Activated naive CD4-positive, alpha-beta T cell treated with Interleukin-2 at 50 U/mL for 16 hours (primary cell): ENCODE measurements at places on chromosomes 16 and 17.

DNA sequence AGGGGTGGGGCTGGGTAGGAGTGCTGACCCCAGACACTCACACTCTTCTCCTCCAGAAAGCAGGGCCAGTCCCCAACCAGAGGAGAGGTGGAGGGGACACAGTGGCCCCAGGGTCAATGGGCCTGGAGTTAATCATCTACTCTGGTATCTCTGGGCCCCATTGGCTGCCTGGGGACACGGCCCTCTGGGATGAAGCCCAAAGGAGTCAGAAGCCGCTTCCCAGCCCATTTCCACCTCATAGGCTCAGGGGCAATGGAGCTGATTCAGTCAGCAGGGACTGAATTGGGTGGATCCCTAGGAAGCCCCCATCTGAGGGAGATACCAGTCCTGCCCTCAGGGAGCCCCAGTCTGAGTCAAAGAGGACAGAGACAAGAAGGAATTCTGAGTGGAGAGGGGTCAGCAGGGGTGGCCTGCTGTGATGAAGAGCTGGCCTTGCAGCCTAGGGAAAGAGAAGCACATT lies 2.9 kb upstream of the NAGS start:
- no peak for DNase-seq

GRCh38 chr17:13365331-13365730 lies 236.4 kb downstream of the HS3ST3A1 start:
- no peak for DNase-seq

- DNase-seq, result no peak
Measured at GRCh38 chr16:3180445-3180878, 7.5 kb upstream of the OR1F1 start.

DNA sequence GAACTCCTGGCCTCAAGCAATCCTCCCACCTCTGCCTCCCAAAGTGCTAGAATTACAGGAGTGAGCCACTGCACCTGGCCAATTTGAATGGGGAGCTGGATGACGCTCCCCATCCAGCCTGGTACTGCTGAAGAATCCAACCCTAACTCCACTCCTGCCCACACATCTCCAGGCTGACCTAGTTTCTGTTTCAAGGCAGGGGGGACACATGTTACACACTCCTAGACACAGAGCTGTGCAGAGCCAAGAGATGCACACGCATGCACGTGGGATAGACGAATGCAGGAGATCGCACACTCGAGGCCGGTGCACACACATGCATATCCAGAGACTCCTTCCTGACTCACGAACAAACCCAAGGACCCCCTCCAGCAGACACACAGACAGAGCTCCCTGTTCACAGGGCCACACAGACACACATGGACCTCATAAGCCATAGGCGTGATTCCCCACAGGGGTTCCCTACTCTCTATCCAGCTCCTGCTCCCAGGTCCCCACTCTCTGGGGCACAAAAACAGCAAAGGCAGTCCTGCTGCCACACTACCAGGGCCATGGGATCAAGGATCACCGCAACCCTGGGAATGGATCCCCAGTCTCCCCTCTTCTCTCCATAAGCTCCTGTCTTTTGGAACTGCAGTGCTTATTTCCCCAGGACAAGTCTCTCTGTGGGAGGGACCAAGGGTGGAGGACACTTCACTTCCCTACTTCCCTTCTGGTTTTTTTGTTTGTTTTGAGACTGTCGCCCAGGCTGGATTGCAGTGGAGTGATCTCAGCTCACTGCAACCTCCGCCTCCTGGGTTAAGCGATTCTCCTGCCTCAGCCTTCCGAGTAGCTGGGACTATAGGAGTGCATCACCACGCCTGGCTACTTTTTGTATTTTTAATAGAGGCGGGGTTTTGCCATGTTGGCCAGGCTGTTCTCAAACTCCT lies 14.4 kb downstream of the EPOP start:
- no peak for DNase-seq

- peak; percentile 21 for DNase-seq
Measured at GRCh38 chr17:37774504-37774903, 29.6 kb upstream of the HNF1B start.

GRCh38 chr17:75370286-75370915 lies 35.1 kb downstream of the GRB2 start:
- DNase-seq, result no peak

DNA sequence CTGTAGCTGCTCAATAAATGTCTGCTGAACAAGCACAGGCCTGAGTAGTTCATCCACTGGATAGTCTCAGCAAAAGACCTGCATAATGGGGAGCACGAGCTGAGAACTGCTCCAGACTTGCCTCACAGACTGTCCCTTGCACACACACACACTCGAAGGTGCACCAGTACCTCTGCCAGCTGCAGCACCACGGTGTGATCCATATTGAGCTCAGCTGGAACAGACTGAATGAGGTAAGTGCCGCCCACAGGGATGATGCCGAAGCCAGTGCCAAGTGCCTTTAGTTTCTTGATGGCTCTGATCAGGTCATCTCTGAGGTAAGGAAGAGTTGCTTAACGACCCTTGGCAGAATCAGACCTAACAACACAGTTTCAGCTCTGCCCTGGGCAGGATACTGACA lies 11.6 kb downstream of the SNF8 start:
- DNase-seq, result no peak

DNA sequence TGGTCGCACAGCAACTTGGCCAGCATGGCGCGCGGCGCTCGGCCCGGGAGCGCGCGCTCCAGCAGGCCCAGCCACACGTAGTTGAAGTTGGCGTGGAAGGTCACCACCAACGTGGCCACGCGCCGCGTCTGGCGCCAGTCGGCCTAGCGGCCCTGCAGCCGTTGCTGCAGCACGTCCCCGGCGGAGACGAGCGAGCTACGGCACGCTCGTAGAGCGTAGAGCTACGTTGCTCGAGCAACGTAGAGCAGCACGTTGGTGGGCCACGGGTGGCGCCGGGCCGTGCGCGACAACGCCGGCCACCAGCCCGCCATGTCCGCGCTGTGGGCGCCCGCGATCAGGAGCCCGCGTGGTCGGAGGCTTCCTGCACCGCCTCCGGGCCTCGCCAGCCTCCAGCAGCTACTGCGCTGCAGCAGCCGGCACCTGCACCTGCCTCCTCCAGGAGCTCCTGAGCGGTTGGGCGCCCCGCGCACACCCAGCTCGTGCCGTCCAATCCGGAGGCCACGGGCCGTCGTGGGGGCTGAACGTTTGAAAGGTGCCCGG lies 13.4 kb upstream of the SULT1A1 start:
- DNase-seq, result peak; percentile 68

GRCh38 chr16:49857423-49858181 lies 1.7 kb upstream of the ZNF423 start:
- DNase-seq, result peak; percentile 36

GRCh38 chr17:979212-979538 lies 401 bp downstream of the NXN start:
- DNase-seq, result no peak

GRCh38 chr16:67268136-67268579 lies 11.2 kb upstream of the PLEKHG4 start:
- no peak for DNase-seq

DNA sequence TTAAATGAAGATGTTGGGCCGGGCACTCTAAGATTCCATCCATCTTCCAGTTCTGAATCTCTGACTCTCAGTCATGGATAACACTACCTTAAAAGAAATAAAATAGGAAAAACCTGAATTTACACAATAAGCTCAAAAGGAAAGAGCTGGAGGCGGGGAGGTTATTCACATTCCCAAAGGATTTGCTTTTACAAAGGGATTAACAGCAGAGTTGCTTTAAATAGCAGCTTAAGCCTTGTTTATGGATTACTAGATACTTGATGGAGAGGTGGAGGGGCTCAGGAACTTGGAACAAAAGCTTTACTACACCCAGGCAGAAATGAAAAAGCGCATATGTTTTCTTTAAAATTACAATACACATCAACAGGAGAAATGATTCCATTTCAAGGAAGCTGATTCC lies 84.5 kb downstream of the XYLT1 start:
- DNase-seq, result no peak

- peak; percentile 56 for DNase-seq
Measured at GRCh38 chr16:2520784-2521531, 787 bp downstream of the AMDHD2 start.

GRCh38 chr16:68978303-68978954 lies 127.0 kb upstream of the HAS3 start:
- no peak for DNase-seq

GRCh38 chr16:87198328-87198832 lies 118.8 kb downstream of the C16orf95 start:
- DNase-seq, result no peak

- no peak for DNase-seq
Measured at GRCh38 chr17:2883544-2884213, 87.4 kb downstream of the RAP1GAP2 start.

DNA sequence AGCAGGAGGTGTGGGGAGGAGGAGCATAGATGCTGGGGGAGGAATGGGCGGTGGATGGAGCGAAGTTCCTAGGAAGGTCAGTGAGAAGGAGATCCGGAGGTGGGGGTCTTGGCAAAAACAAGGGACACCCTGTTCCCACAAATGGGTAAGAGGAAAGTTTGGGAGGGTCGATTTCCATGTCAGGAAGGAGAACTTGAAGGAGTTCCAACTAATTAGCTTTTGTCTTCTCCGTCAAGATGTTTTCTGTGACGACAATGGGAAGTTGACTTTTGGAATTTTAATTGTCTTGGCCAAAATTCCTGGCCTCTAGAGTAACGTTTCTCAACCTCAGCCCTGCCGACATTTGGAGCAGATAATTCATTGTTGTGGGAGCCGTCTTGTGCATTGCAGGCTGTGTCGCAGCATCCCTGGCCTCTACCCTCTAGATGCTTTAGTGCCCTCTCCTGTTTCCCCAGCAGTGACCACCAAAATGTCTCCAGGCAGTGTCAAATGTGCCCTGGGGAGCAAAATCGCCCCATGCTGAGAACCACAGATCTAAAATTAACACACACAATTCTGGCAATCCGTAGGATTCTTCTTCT lies 97.1 kb downstream of the PITPNC1 start:
- DNase-seq, result no peak

DNA sequence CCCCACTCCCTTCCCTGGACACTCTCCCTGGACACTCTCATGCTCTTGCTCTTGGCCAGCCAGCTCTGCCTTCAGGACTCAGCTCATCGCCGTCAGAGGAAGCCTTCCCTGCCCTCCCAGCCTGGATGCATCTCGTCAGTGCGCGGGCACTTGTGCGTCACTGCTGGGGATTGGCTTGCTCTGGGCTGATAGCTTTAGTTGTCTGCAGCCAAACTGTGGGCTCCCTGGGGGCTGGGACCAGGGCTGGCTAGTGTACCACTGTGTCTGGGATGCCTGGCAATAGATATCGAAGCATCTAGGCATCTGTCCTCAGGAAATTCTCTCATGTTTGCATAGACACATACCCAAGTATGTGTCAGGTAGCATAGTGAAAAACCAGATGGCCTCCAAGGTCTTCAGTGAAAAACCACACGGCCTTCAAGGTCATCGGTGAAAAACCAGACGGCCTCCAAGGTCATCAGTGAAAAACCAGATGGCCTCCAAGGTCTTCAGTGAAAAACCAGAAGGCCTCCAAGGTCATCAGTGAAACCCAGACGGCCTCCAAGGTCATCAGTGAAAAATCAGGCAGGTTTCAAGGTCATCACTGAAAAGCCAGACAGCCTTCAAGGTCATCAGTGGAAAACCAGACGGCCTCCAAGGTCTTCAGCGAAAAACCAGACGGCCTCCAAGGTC lies 72.0 kb downstream of the CMIP start:
- DNase-seq, result no peak

DNA sequence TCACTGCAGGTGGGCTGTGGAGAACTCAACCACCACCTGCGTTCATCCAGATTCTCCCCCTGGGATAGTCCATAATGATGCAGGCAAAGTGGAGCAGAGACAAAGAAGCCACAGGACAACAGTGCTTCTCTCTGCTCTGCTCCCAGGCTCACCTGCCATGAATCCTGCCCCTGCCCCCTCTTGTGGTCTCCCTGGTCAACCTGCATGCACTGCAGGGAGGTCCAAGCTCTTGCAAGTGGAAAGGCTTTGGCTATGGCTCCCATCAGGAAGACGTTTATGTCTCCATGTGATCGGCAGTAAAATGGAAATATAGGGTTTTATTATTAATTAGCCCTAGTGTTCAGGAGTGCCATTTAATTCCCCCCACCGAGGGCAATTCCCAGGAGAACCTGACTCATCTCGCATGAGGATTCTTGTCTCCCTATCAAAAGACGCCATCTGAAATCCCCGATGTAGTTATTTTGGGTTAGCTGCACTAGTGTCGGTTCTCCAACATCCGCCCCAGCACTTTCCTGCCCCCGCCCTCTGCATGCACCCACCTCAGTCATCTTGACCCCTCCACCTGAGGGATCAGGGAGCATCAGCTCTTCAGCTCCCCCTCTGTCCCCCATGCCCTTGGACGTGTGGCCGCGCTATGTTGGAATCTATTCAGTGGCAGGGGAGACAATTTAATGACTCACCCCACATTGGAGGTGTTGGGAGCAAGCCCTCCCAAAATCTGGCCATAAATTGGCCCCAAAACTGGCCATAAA lies 91.8 kb downstream of the KCNJ12 start:
- DNase-seq, result no peak

GRCh38 chr16:53061256-53061655 lies 6.5 kb downstream of the CHD9 start:
- no peak for DNase-seq

- DNase-seq, result no peak
Measured at GRCh38 chr16:49833085-49833484, 22.8 kb downstream of the ZNF423 start.

GRCh38 chr17:50613007-50613992 lies 21.4 kb upstream of the ABCC3 start:
- no peak for DNase-seq

- peak; percentile 82 for DNase-seq
Measured at GRCh38 chr17:39200070-39200879, at the start of gene RPL19. TSS of gene RPL19 (plus strand) at chr17:39200283. CDS start at chr17:39200345, 62 bp downstream.

DNA sequence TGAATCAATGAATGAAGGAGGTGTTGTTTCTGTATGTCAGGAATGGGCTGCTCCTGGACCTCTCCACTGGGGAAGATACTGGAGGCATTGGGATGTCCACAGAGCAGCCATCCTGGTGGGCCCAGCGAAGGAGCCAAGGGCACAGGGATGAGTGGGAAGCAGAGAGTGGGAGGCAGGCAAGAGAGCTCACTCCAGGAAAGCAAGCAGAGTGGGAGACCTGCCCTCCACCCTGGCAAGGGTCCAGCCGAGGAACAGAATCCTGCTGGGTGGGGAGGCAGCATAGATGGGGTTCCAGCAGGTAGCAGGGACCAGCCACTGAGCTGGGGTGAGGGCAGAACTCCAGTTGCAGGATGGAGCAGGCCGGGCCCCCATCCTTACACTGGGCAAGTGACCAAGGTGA lies 71.9 kb upstream of the AMZ2 start:
- no peak for DNase-seq
